ENCODE measurements at places on chromosomes 6 and 20.

DNA sequence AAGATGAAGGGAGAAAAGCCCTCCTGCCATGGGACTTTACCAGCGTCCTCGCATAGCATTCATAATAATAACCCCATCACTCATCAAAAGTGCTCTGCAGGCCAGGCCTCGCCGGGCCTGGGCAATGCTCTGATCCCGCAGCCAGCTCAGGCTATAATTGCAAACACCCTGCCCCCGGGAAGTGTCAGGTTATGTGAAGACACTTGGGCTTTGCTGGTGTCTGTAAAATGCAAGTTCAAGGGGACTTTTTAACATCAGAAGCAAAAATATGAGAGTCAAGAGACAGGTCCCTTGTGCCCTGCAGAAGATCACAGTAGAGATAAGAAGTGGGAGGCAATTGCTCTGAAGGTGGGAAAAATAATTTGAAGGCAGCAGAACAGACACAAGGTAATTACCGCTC is 381.0 kb downstream of the MAFB start:
- DNase-seq, result no peak

DNA sequence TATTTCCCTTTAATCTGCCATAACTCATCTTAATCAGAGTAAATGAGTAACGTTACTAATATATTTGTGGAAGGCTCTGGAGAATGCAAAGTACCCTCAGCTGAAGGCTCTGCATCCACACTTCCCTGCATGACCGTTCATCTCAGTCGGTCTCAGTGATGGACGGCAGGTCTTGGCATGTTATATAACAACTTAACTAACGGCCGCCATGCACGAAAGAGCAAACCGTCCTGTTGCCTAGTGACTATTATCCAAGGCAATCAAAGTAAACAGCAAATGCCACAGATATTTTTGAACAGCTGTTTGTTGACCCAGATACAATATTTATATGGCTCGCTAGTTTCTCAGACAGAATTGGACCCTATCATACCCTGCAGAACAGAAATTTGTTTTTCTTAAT is 194.9 kb upstream of the SMLR1 start:
- DNase-seq, result no peak

DNA sequence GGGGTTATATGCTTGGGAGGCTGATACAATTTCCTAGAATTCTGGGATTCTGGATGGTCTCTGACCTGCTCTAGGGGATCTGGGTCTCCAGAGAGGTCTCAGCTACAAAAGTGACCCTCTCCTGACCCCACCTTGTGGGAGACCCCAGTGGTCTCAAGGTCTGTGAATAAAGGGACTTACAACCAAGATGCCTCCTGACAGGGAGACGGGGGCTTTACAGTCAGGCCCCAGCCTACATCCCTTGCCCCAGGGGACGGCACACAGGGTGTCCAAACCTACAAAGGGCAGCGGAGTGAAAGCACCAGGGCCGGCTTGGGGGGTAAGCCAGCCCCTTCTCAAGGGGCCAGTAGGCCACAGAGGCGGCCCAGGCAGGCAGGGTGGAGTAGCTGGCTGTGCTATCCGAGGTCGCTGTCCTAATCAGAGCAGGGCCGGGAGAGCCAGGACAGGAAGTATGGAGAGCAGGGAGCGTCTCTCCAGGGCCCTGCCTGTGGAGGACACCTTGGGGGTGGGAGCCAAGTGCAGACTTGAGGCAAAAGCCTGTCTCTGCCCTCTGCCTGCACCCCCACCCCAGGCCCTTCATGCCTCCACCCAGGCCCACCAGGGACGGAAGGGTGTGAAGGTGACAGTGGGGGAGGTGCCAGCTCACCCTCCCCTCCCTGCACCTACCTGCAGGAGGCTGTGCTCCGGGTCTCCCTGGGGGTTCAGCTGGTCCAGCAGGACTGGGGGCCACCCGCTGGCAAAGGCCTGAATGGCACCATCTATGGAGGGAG is 3.5 kb downstream of the GFRA4 start:
- DNase-seq, result no peak

- DNase-seq, result no peak
These were observed 121.6 kb upstream of the LGSN start for GRCh38 chr6:63441266-63441956.

- peak; percentile 52 for DNase-seq
These were observed 702.7 kb downstream of the MAFB start for GRCh38 chr20:39986173-39986904.

- no peak for DNase-seq
These were observed 120.0 kb downstream of the GRM4 start for GRCh38 chr6:34025861-34026260.

- no peak for DNase-seq
These were observed 31.1 kb downstream of the POFUT1 start for GRCh38 chr20:32238483-32239425.

- no peak for DNase-seq
These were observed 19.6 kb upstream of the PKHD1 start for GRCh38 chr6:52106994-52107393.

DNA sequence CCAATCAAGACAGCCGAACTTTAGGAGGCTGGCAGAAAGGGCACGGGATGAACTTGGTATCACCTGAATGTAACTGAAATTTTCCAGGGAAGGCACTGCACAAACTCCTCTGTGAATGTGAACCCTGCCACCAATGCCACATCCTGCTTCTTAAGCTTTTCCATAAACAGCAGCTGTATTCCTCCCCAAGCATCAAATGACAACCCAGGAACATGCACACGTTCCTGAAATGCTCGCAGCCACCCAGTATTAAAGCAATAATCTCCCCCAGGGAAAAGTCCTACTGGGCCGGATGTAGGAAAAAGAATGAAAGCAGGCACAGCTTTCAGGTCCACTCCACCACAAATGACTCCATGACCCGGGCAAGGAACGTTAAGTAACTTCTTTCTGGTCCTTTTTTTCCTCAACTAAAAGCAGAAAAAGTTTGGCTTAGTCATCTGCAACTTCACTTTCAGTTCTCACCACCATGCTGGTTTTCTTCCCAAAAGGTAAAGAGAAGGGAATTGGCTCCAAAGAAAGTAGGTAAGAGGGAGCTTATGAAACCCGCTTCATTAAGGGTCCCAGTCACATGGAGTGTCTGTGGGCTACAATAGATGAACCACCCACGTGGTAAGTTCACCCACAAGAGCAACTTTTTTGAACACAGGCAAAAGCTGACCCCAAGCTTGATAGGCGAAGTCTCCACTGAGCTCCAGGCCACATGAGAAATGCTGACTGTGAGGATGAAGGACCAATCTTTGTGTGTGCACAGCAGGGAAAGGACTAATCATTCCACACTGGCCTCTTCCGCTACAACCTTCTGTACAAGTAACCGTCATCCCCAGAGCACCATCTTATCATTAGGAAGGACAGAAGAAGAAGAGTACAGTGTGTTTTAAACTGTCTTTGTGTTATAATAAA is 90.1 kb downstream of the HIVEP2 start:
- DNase-seq, result no peak

- peak; percentile 49 for DNase-seq
These were observed 8.8 kb upstream of the C20orf144 start for GRCh38 chr20:33653218-33653899.

DNA sequence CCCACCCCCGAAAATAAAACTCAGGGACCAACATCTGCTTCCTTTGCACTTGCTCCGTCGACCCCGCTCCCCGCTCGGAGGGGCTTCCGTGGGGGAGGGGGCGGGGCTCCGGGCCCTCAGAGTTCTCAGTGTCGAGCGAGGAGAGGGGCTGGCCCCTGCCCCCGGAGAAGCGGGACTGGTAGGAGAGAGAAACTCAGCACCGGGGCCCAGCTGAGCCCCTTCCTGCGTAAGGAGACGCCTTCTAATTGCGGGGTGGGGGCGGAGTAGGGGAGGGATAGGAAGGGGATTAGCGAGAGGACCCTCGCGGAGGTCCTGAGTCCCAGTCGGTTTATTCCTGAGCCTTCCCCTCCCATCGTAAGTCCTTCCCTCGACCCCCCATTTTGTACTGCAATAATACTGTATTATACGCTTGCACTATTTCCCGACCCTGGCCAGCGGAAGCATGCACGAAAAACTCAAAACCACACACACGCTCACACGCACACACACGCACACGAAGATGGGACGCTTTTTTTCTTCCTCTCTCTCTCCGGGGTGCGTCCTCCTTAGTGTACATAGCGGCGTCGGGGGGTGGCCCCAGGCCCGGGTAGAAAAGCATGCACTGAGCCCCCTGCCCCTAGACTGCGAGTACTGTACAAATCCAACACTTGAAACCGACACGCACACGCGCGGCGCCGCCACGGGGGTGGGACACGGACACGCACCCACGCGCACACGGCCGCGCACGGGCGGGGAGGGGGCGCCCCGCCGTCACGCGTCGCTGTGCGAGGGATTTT is 22.1 kb upstream of the SLC22A7 start:
- no peak for DNase-seq

- DNase-seq, result no peak
These were observed 330.1 kb upstream of the MARCKS start for GRCh38 chr6:113526995-113527394.

- no peak for DNase-seq
These were observed 24.1 kb downstream of the ZHX3 start for GRCh38 chr20:41293269-41294037.

DNA sequence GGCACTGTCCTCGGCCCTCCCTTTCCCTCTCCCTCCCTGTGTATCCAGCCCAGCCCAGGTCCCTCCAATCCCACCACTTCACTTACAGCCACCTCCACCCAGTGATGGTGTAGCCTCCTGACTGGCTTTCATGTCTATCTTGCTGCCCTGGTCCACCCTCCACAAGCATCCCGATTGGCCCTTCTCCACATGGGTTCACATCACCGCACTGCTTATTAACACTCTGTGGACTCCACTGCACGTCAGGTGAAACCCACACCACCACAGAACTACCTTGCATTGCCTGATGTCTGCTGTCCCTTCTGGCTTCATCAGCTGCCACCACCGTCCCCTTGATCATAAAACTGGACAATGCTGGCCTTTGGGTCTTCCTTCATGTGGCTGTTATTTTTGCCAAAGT is 220.4 kb upstream of the ARID1B start:
- no peak for DNase-seq

DNA sequence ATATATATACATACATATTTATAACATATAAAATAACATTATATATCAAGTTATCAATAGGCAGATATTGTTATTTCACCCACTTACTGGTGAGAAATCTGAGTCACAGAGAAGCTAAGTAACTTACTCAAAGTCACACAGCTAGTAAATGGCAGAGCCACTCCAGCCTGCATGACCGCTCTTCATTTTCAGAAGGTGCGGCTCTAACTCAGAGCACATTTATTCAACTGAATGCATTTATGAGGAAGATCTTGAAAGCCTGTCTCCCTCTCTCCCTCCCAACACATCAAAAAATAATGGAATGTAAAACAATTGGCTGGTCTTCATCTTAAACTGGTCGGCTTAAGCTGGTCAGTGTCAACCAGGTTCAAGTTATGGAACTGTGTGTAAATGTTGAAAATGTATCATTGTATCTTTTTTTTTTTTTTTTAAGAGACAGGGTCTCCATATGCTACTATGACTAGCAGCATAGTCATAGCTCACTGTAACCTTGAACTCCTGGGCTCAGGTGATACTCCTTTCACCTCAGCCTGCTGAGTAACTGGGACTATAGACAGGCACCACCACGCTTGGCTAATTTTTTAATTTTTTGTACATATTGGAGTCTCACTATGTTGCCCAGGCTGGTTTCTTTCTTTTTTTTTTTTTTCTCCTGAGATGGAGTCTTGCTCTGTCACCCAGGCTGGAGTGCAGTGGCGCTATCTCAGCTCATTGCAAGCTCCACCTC is 70.7 kb upstream of the NCOA3 start:
- no peak for DNase-seq

DNA sequence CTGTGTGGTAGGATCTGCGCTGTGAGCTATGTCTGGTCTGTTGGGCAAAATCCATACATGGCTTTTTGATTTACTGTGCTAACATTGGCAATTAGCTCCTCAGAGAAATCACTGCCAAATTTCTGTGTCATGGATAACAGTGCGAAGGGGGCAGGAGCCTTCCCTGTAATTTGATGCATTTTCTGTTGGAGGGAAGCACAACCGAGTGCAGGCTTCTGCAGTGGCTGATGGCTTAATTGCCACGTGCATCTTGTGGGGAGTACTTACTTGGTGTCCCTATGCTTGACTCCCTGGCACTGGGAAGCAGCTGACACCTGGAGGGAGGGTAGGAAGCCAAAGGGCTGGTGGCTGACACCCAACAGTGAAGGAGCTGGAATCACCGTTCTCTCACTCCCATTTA is 99.3 kb upstream of the PROKR2 start:
- DNase-seq, result no peak

- no peak for DNase-seq
These were observed 5.3 kb downstream of the PTK6 start for GRCh38 chr20:63531686-63532448.

DNA sequence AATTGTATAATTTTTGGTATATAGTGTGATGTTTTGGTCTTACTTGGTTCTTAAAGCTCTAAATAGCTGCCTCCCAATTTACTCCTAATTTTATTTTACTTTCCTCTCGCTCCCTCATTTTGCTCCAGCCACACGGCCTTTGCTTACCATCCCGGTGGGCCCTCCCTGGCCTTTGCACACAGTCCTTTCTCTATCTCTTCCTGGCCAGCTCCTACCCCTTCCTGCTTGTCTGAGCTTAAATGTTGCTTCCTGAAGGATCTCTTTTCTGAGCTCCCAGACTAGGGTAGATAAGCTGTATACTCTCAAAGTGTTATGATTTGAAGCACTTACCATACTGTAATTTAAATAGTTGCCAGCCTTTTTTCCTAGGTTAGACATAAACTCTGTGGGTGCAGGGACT is 121.7 kb downstream of the UTRN start:
- no peak for DNase-seq

GRCh38 chr6:145368075-145368474 is 367.2 kb downstream of the EPM2A start:
- no peak for DNase-seq

GRCh38 chr20:19841740-19842139 is 83.7 kb downstream of the RIN2 start:
- DNase-seq, result no peak

DNA sequence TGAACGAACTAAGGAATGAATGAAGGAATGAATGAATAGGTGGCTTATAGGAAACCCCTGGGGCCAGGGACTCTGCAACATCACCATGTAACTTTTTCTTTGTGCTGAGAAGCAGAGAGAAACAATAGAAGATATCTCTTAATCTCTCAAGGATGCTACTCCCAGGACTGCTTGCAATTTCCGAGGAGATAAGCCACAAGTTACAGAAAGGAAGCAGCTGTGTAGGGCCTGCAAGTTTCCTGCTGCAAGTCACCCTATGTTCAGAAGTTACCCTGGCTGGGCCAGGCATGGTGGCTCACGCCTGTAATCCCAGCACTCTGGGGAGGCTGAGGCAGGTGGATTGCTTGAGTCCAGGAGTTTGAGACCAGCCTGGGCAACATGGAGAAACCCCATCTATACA is 7.3 kb upstream of the MAVS start:
- no peak for DNase-seq
